ENCODE measurements at places on chromosomes 2 and 18.

- no peak for DNase-seq
Observed at GRCh38 chr2:134739236-134739878, 20.6 kb upstream of the TMEM163 start.

DNA sequence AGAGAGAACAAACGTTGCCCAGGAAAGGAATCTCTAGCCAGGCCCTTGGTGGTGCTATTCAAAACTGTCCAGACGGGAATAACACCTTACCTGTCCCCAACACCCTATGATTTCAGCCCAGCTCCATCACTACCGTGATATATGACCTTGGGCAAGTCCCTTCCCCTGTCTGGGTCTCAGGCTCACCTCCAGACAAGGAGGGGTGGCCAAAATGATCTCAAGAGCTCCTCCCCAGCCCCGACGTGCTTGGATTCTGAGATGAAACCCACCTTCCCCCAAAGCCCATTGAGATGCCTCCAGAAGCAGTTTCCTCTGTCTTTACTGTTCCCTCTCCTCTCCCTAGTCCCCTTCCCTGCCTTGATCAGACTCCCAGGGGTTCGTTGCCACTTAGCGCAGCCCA lies 1.5 kb downstream of the KCNK3 start:
- no peak for DNase-seq

DNA sequence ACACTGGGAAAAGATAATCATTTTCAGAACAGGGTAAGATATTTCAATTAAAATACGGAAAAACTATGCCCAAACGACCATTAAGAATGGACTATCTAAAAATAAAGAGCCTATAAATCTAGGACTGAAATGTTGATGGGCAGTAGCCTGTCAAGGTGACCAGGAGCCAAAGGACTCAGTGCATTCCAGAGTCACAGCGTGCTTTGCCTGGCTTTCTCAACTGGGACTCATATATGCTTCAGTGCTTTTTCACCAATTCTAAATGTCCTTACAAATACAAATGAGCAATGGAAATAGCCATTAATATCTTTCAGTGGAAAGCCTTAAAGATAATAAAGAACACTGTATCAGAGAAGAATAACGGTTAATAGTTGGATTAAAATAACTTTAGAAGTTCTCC lies 35.4 kb downstream of the PREPL start:
- DNase-seq, result no peak

- no peak for DNase-seq
Observed at GRCh38 chr2:98805412-98806171, 74.7 kb upstream of the MGAT4A start.

DNA sequence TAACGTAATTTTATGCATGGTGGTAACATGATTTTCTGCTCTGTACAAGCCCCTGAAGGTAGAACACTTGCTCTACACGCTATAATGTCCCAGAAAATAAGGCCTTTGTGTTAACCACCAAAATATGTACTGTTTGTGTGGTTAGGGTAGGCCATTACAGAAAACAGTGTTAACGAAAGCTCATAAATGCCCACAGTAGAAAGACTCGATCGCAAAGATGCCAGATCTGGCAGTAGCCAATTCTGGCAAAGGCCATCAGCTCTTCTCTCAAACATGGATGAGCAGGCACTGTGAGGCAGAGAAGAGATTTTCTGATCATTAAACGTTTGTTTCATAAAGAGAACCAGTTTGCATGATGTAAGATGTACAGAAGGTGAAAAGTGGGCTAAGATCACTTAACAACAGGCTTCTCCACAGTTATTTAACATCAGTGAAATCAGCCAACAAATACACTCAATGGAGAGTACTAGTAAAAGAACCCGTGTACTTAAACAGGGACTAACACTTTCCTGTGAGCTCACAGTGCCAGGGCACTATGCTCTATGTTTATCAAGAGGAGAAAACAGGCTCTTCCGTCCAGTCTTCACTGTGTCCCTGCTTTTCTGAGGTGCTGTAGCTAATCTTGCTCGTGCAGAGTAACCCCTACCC lies 80.3 kb downstream of the SPRED2 start:
- no peak for DNase-seq

GRCh38 chr2:211793690-211794089 lies 744.9 kb downstream of the ERBB4 start:
- no peak for DNase-seq

DNA sequence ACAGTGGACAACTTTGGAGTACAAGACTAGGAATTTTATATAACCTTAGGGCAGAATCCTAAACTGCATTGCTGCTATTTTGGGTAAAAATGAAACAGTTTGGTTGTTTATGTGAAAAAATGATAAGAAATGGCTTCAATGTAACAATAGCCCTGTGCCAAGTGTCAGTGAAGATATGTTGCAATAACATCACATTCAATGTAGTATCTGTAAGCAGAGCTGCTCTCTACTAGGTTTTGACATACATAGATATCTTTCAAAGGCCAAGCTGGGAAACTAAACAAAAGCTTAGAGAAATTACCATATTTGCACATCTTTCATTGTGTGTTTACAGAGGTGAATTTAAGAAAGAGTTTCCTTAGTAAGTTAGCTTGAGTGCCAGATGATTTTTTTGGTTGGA lies 135.0 kb upstream of the DOK6 start:
- no peak for DNase-seq

GRCh38 chr18:68557183-68557582 lies 157.7 kb downstream of the TMX3 start:
- no peak for DNase-seq

- DNase-seq, result no peak
Observed at GRCh38 chr2:233259730-233260129, 8.3 kb downstream of the ATG16L1 start.

- no peak for DNase-seq
Observed at GRCh38 chr2:234677758-234678538, 181.1 kb upstream of the ARL4C start.

DNA sequence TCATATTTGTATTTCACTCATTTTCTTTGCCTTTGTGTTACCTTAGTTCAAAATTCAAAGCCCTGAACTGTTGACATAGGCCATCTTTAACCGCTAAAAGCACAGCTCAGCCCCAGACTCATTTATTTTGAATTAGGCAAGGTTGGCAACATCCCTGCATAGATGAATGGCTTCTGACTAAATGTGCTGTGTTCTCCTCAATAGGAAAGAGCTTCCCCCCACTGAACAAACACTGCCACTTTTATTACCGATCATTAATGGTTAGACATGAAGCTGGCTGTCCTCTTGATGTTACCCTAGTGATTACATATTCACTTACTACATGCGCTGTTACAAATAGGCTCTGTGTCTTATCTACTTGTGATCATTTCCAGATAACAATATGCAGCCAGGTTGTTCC lies 170.7 kb downstream of the ADCYAP1 start:
- DNase-seq, result no peak

DNA sequence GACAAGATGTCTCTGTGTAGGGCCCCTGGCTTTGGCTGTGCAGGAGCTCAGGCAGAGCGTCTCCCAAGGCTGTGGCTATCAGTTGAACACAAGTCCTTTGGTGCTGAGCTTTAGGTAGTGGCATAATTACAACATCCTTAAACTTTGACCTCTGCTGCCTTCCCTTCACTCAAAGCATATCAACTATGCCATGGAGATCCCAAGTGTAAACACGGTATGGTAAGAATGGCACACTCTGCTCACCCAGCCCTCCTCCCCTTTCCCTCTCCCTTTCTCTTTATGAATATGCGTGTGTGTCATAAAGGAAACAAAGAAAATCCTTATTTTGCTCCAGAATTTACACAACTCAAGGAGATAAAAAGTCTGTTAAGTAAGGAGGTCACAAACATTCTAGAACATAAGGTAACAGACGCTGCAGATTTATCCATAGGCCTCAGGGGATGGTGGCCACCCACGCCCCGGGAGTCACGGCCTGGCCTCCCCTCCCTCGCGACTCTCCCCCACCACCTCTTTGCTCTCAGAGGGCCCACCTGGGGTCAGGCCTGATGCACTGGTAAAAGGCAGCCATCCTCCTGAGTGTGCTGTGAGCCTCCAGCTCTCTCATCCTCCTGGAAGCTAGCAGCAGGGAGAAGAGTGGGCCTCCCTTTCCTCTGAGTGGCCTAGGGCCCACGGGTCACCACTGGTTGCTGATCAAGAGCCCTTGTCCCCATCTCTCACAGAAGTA lies 67.3 kb downstream of the CRACDL start:
- no peak for DNase-seq

- no peak for DNase-seq
Observed at GRCh38 chr2:137959166-137959565, 5.1 kb upstream of the HNMT start.

GRCh38 chr2:82599021-82599420 lies 1860.1 kb downstream of the SUCLG1 start:
- no peak for DNase-seq

GRCh38 chr2:203799908-203800307 lies 67.7 kb upstream of the CTLA4 start:
- no peak for DNase-seq

DNA sequence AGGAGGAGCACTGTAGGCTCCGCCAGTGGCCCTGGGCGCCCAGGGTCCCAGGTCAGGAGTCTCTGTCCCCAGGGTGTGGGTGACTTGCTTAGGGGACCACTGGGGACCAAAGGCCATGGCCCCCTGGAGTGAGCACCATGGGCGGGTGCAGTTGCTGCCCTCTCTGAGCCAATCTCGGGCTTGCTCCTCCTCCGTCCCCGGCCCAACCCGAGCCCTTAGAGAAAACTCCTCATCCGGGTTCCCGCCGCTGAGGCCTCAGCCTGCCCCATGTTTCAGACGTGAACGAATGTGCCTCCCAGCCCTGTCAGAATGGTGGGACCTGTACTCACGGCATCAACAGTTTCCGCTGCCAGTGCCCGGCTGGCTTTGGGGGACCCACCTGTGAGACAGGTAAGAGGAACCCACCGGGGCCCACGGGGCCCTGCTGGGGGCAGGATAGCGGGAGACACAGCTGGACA lies 38.6 kb downstream of the SNED1 start:
- no peak for DNase-seq

DNA sequence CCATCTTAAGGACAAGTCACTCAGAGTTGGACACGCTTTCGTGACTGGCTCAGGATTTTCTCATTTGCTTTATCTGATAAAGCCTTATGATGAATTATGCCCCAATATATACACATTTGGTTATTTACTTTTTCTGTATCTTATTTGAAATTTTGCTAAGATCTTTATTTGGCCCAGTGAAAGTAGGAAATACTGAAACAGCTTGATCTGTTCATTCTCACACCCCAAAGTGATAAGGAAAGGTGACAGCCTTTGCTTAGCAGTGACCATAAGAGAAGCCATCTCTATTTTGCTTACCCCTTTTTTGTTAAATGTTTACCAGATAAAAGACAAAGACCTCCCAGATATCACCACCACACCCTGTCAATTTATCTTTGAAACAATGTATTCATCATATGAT lies 428.3 kb downstream of the PARD3B start:
- DNase-seq, result no peak

- DNase-seq, result no peak
Observed at GRCh38 chr2:84309281-84309680, 149.8 kb downstream of the SUCLG1 start.

GRCh38 chr2:196500686-196501431 lies 138.7 kb upstream of the CCDC150 start:
- DNase-seq, result no peak
